ENCODE measurements at places on chromosomes 13 and 19.
A peak's percentile ranks its signal among the peaks of the same experiment; 100 is the strongest.

DNA sequence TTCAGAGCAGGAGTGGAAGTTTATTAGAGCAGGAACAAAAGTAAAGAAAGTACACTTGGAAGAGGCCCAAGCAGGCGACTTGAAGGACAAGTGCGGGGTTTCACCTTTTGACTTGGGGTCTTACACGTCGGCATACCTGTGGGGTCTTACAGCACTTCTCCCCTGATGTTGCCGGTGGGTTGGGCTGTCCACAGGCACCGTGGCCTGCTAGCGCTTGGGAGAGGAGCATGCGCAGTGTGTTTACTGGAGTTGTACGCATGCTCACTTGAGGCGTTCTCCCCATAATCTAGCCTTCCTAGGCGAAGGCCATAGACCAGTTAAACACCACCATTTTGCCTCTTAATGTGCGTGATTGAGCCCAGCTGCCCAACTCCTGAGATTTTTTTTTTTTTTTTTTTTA, 25.0 kb upstream of the PLEKHF1 start:
- DNase-seq = no peak

GRCh38 chr19:7645656-7646425, 8.9 kb downstream of the STXBP2 start:
- DNase-seq = no peak

DNA sequence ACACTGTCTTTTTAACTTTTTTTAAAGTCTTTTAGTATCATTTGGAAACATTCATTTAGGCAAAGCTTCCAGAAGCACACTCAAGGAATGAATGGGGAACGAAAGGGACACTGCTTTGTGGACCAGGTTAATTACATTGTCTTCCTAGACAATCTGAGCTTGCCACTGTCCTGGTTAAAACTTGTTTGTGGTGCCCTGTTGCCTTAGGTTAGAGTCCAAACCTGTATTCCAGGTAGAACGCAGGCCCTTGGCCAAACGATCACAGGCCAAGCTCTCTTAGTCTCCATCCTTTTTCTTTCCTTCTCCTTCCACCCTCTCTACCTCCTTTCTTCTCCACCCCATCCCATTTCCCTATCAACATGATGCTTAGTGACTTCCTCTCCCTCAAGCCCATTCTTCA, 66.8 kb downstream of the ERCC5 start:
- DNase-seq = no peak

DNA sequence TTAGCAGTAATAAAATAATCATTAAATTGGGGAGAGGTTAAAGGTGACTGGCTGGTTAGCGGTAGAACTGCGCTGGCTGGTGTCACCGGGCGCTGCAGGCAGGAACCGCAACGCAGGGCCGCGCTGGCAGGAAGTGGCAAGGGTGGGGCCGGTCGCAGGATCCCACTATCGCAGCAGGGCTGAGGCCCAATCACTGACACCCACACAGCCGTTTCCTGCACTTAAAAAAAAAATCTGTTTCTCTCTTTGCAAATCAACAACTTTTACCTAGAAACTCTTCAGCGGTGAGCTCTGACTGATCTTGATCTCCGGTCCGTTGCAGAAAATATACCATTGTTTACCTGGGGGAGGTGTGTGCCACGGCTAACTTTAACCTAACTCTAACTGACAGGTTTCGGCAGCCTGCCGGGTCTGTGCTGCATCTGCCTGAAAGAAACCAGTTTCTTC, 46.9 kb downstream of the KLF2 start:
- DNase-seq = no peak

GRCh38 chr13:109743706-109744453, 42.5 kb downstream of the IRS2 start:
- no peak for DNase-seq

- DNase-seq = no peak
These were observed 19.6 kb downstream of the GPR183 start for GRCh38 chr13:99287551-99287950.

GRCh38 chr19:41997121-41997850, 3.3 kb upstream of the ATP1A3 start:
- DNase-seq = peak; percentile 41

- DNase-seq = no peak
These were observed 647 bp downstream of the RNF225 start for GRCh38 chr19:58395979-58396627.

DNA sequence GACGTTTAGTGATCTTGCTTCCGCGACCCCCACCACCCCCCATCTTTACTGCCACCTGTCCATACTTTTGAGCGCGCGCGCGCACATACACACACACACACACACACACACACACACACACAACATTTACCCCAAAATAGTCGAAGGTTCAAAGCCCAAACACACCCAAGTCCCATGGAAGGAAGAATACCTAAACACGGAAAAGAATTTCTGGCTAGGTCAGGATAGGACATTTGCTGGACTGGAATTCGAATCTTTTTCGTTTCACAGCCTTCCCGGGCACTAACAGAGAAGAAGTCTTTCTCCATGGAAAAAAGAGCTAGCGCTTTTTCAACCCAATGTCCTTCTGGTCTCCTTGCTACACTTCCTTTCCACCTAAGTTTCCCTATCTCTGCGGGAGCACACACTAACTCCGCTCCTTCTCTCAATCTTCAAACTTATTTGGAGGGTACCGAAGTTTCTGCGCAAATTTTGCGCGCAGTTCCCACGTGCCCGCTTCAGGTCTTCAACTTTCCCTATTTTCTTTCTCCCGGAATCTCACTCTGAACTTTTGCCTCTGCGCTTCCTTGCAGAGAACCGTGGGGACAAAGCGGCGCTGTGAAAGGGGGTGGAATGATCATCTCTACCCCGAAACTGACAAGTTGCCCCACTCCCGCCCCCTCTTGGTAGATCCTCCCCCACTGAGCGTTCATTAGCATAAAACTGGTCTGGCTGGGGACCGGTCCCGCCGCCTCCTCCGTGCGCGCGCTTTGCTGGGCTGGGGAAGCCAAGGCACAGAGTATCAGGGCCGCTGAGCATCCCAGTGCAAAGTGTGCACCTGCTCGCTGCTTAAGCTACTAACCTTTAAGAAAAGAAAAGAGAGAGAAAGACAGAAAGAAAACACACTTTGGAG, 2.7 kb downstream of the DACH1 start:
- peak; percentile 16 for DNase-seq

DNA sequence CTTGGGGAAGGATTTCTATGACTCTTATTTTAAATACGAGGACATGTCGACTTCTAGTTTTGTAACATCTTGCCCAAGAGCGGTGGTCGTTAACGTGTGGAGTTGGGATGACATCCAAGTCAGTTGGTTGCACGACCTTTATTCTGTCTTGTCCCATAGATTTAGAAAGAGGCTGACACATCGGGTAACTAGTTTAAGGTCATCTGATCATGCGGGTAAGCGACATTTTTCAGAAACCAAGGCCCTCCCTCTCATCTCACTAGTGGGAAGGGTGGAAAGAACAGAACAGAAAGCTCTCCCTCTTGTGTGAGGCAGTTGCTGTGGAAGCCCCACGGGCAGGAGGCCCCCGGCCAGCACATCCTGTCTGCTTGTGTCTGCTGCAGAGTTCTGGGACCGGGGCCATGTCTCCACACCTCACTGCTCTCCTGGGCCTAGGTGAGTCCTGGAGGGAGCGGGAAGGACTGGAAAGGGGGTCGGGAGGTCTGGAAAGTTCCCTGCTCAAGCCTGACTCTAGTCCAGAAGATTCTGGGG, at the start of gene LAIR2:
LAIR2 (plus strand) TSS at position 314 of the 531 bp plus-strand sequence; CDS start at position 402, 88 bp downstream.
- no peak for DNase-seq

- no peak for DNase-seq
These were observed 278.8 kb downstream of the TSHZ3 start for GRCh38 chr19:31070146-31071065.

DNA sequence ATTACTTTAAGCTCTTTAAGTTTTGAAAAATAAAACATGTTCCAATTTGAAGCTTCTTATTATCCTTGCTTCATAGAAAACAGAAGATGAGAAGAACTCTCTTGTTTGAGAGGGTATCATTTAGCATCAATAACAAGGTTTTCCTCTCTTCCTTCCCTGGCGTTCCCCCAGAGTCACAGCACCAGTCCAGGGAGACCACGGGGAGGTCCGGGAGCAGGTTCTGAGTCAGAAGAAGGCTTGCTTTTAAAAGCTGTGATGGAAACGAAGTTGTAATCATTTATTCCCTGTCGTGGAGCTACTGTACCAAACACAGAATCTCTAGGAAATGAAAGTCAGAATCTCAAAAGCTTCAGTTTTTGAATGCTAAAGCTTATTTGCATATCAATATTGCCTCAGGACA, 174.0 kb upstream of the LSM14A start:
- no peak for DNase-seq

DNA sequence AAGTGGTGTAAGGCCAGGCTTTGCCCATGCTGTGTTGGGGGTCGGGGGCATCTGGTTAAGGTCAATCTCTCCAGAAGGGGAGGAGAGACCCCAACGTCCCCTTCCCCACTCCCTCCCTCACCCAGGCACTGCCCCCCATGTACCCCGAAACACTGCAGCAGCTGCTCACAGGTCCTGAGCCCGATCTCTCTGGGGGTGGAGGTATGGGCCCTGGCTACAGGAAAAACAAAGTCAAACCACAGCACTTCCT, 10.2 kb downstream of the CAPN12 start:
- no peak for DNase-seq

- no peak for DNase-seq
These were observed 21.1 kb downstream of the CLEC17A start for GRCh38 chr19:14603990-14604387.

- DNase-seq = no peak
These were observed 740 bp downstream of the ELAVL3 start for GRCh38 chr19:11479898-11480714.

GRCh38 chr19:53182202-53182601, 11.0 kb downstream of the ZNF665 start:
- DNase-seq = no peak

DNA sequence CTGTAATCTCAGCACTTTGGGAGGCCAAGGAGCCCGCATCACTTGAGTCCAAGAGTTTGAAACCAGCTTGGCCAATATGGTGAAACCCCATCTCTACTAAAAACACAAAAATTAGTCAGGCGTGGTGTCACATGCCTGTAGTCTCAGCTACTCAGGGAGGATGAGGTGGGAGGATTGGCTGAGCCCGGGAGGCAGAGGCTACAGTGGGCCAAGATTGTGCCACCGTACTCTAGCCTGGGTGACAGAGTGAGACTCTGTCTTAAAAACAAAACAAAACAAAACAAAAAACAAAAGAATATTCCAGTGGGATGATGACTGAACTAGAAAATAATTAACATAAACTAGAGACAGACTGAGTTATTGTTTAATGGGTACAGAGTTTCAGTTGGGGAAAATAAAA, 81.7 kb upstream of the ABCC4 start:
- DNase-seq = no peak

DNA sequence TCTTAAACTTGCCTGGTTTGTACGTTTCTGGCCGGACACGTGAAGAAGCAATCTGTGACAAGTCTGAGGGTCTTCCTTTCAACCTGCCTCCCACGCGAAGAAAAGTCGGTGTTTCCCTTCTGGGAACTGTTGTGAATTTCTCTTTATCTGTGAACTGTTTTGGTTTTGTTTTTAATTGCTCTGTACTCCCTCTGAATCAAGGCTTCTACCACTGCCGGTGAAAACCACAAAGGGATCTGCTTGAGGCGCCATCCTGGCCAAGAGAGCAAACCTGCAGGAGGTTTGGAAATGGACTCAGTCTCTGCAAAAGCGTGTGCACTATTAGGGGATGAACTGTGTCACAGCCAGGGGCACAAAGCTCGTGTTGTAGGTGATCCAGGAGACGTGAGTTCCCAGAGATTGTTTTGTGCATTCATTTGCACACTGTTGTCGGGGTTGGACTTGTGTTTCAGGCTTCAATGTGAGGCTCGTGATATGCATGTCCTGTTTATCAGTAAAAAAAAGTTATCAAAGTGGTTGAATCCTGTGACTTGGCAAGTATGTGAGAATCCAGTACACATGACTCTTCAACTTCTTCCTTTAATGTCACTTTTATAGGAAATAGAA, 9.7 kb downstream of the SIGLEC8 start:
- no peak for DNase-seq

GRCh38 chr19:33325920-33326319, 23.6 kb upstream of the CEBPA start:
- DNase-seq = peak; percentile 83

DNA sequence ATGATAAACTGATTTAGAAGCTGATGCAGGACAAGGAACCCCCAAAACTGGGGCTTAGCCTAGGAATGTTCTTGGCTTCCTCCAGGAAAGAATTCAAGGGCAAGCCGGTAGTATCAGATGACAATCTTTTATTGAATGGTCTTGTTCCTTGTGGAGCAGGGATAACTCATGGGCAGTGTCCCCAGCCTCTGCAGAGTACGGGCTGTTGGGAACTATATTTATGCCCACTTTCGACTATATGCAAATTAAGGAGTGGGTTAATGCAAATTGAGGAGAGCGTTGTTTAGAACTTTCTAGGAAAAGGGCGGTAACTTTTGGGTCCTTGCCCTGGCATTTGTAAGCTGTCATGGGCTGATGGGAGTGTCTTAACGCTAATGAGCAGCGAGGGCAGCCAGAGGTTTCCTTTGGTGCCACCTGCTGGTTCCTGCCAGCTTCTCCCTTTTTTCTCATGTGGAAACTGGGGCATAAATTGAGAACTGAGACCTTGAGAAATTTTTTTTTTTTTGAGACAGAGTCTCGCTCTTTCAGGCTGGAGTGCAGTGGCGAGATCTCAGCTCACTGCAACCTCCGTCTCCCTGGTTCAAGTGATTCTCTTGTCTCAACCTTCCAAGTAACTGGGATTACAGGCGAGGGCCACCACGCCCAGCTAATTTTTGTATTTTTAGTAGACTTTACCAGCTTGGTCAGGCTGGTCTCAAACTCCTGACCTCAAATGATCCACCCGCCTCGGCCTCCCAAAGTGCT, 79.4 kb upstream of the ABCC4 start:
- peak; percentile 61 for DNase-seq

DNA sequence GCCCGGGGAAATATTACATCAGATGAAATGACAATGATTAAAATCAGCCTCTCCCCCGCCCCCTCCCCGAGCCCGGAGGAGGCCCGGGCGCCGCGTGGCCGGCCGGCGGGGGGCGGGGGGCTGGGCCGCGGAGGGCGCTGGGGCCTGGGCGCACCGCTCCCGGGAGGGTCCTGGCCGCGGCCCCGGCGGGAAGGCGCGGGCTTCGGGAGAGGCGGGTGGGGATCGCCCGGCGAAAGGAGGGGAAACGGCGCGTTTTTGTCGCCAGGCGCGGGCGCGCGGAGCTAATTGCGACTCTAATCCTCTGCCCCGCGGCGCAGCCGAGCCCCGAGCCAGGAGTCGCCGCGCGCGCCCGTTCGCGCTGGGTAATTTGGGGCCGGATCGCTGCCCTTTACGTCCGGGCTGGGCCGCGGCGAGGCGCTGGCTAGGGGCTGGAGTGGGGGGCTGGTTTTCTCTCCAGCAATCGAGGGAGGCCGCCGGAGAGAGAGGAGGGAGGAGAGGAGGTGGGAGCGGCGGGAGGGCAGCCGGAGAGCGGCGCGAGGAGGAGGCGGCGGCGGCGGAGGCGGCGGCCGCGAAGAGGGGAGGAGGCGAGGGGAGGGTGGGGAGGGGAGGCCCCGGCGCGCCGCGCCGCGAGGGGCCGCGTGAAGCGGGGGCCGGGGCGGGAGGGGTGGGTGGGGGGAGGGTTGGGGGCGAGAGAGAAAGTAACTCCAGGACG, at the start of gene KCTD15:
KCTD15 (plus strand) TSS at position 707 of the 712 bp plus-strand sequence. CDS start 3,585 bp downstream, outside the sequence.
- DNase-seq = peak; percentile 67

GRCh38 chr19:18205200-18205892, 1.5 kb upstream of the RAB3A start:
- peak; percentile 83 for DNase-seq

- DNase-seq = no peak
These were observed 89.9 kb upstream of the MAB21L1 start for GRCh38 chr13:35566340-35566739.

GRCh38 chr13:30580852-30581502, 36.7 kb upstream of the USPL1 start:
- DNase-seq = no peak

- no peak for DNase-seq
These were observed 60.8 kb downstream of the F2RL3 start for GRCh38 chr19:16949496-16950023.
